NCI-H82 (cell line): ENCODE measurements at places on chromosomes 6 and 20.

DNA sequence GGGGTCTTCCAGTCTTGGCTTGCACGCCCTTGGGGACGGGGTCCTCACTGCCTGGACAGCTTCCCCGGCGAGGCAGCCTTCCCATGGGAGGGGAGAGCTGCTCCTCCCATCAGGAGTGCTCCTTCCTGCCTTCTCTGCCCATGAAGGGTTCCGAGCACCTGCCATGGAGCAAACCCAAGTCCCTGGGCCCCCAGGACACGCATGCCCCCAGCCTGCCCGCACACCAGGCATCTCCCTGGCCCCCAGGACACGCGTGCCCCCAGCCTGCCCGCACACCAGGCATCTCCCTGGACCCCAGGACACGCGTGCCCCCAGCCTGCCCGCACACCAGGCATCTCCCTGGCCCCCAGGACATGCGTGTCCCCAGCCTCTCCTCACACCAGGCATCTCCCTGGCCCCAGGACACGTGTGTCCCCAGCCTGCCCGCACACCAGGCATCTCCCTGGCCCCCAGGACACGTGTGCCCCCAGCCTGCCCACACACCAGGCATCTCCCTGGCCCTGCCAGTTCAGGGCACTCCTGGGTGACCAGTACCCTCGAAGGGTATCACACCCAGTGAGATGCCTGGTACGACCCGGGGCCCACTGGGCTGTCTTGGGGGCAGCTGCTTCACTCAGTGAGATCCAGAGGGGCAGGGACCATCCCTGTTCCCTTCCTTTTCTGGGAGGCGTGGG is 21.7 kb downstream of the COL20A1 start:
- DNase-seq: no peak

DNA sequence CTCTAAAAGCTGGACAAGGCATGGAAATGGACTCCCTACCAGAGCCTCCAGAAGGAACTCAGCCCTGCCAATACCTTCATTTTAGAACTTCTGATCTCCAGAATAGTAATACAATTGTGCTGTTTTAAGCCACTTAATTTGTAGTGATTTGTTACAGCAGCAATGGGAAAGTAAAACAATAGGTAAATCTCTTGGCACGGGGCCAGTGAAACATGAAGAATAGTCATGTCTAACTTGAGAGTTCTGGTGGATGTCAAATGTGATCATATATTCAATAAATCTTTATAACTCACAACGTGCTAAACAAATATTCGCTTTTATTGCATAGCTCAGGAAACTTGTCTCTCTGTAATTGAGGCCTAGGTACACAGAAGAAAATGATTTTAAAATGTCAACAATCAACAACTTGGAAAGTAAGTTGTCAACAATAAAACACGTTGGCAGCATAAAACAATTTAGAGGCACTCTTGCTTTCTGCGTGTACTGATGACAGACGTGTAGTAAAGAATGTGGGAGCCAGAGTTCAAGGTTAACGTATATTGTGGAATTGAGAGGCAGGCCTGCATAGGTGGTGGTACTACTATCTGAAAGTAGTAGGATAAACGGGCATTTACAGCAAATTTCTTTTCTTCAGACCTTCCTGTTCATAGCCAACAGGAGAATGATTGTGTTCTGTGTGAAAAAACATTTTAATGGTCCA is 140.5 kb upstream of the OPRM1 start:
- DNase-seq: no peak

DNA sequence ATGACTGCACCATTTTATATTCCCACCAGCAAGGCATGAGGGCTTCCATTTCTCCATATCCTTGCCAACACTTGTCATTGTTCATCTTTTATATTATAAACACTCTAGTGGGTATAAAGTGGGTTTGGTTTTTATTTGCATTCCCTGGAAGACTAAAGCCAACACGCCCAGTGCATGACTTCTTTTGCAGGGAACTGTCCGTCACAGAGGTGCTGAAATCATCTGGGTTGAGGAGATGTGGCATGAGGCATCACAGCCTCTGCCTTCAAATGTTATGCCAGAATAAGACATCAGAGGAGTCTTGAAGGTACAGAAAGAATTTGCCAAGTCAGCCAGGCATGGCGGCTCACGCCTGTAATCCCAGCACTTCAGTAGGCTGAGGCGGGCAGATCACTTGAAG is 29.9 kb upstream of the FAM210B start:
- no peak for DNase-seq

- no peak for DNase-seq
These were observed 14.2 kb downstream of the MANBAL start for GRCh38 chr20:37303637-37304036.

GRCh38 chr6:34592208-34592952 is 36.3 kb upstream of the SPDEF start:
- no peak for DNase-seq

GRCh38 chr6:106555767-106556166 is 73.5 kb downstream of the RTN4IP1 start:
- no peak for DNase-seq

- DNase-seq: peak; percentile 61
These were observed 1.5 kb downstream of the FOXC1 start for GRCh38 chr6:1611322-1611571.

DNA sequence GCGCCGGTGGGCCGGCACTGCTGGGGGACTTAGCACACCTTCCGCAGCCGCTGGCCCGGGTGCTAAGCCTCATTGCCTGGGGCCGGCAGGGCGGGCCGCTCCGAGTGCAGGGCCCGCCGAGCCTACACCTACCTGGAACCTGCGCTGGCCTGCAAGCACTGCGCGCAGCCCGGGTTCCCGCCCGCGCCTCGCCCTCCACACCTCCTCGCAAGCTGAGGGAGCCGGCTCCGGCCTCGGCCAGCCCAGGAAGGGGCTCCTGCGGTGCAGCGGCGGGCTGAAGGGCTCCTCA is 10.7 kb upstream of the MPC1 start:
- DNase-seq: no peak
